ENCODE measurements at places on chromosomes 5 and 9.
A peak's percentile ranks its signal among the peaks of the same experiment; 100 is the strongest.

- DNase-seq = no peak
These were observed 44.5 kb downstream of the PRDM6 start for GRCh38 chr5:123133438-123134100.

- no peak for DNase-seq
These were observed 11.4 kb upstream of the DUSP1 start for GRCh38 chr5:172782169-172783039.

GRCh38 chr5:85266692-85267091, 882.0 kb upstream of the EDIL3 start:
- DNase-seq = no peak

DNA sequence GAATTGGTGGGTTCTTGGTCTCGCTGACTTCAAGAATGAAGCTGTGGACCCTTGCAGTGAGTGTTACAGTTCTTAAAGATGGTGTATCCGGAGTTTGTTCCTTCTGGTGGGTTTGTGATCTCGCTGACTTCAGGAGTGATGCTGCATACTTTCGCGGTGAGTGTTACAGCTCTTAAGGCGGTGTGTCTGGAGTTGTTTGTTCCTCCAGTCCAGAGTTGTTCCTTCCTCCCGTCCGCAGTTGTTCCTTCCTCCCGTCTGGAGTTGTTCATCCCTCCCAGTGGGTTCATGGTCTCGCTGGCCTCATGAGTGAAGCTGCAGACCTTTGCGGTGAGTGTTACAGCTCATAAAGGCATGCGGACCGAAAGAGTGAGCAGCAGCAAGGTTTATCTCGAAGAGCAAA, 159.6 kb upstream of the ADAMTSL1 start:
- DNase-seq = no peak

DNA sequence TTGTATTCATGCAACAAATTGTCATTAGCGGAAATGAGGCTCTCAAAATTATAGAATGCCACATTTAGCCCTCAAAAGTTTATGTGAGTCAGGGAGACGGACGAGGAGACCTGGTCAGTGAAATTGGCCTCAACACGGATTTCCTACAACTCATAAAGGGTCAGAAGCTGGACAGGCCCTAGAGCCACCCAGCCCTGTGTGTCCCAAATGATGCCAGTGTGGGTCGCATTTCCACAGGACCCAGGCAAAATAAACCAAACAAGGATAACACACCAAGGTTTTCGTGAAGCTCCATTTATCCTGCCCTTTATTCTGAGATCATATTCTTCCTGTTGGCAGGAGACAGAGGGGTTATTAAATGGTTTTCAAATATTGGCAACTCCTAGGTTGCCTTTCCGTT, 72.0 kb upstream of the COL5A1 start:
- no peak for DNase-seq

DNA sequence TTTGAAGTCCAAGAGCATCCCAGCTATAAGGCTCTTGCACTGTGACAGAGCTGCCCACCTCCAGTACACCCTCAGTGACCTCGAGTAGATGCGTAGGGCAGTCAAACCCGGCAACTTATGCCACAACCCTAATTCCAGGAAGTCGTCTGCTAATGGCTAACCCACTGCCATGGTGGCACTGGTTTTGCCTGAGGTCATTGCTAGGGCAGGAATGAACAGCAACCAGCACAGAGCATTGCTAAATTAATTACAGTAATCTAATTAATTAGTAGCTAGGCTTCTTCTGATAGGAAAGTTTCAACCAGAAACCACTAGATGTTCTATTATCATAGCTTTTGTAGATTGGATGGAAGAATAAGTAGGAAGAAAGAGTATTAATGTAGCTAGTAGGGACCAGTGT, 122.8 kb downstream of the DPYSL3 start:
- DNase-seq = no peak

DNA sequence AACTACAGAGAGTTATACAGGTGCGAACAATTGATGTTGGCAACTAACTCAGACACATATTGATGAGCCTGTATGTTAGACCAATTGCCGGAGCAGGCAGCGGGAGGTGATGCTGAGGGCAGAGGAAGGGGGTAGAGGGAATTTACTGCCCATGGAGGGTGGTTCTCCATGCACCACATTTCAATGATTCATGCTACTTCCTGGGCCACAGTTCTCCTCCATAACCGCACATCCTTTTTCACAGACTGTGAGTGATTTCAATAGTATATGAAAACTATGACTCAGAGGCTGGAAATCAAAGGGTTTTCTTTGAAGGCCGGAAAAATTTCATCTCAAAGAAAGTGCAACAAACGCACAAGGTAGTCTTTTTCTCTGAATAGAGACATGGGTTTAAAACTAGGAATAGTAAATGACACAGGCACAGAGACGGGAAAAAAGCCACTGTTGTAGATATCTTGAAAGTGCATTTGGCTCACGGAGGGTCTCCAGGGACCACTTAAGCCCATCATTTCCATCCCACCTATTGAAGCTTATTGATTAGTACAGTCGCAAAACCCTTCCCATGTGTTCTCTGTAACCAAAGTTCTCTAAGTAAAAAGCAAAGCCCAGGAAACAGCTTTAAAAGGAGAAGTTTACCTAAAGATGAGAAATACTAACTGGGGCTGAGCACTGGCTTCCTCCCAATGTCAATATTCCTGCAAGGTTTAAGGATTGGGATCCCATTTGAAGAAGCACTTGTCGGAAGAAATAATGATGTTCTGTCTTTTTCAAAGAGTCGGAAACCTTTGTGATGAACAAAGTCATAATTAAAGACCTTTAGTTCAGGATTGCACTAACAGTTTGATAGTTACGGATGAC, 28.0 kb upstream of the ADAM19 start:
- peak; percentile 50 for DNase-seq

DNA sequence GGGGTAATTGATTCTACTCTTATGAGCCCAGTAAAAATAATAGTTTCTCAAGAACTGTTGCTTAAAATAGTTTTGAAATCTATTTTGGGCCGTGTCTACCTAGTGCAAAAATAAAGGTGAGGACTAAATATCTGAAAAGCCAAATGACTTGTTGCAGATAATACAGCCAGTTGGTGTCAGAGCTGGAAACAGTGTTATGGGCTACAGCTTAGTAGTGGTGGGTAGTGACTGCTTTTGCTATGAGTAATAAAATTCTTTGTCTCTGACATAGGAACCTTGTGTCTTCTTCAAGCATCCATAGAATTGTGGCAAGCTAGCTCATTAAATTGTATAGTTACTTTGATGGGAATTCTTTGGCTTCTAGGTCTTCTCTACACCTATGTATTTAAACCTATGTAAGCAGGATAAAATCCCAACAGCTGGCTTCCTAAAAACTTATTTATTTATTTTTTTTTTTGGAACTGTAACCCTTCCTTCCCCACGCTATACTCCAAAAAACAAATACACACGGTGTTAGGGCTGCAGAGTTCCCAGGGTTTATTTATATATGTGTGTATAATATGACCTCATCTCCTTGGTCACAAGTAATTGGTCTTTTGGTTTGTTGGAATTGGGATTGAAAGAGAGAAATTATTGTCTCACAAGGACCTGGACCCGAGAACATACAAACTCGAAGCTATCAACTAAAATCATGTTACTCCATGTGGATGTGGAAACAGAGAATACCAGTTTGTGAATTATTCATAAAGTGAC, 138.0 kb downstream of the NUDT12 start:
- no peak for DNase-seq

GRCh38 chr9:5140151-5140550, 45.3 kb downstream of the INSL6 start:
- DNase-seq = no peak

DNA sequence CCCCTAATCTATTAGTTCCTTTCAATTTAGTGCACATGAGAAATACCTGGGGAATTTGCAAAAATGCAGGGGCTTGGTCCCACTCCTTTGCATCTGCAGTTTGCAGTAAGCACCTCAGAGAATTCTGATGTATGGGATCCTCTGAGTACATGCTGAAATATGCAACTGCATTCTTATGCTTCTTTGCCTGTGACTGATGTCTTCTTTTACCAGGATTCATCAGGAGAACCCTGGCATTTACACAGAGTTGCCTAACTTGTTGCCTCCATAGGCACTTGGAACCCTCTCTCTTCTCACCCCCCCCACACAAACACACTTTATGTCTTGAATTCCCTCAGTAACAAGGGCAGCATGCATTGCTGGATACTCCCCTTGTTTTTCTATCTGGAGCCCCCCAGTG, 173.1 kb downstream of the KDM4C start:
- no peak for DNase-seq

DNA sequence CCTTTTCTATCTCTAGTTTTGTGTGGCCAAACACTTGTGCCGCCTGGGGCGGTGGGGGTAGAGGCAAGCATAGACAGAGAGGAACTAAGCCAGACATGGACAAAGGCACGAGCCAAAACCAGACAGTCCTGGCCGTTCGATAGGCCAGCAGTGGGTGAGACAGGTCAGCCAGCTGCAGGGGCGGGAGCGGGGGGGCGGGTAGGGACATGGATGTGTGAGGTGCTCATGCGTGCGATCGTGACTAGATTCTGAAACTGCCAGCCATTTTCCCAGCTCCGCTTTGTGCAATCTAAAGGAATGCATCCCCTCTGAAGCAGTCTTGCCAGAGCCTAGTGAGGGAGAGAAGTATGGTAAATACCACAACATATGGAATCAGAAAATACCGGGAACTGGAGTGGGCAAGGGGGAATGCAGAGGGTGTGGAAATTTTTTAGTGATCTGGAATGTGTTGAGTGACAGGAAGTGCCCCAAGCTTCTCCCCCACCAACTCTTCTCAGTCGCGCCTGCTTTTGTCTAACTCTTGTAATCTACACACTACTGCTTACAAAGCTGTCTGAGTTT, 111.9 kb downstream of the NR6A1 start:
- DNase-seq = no peak

DNA sequence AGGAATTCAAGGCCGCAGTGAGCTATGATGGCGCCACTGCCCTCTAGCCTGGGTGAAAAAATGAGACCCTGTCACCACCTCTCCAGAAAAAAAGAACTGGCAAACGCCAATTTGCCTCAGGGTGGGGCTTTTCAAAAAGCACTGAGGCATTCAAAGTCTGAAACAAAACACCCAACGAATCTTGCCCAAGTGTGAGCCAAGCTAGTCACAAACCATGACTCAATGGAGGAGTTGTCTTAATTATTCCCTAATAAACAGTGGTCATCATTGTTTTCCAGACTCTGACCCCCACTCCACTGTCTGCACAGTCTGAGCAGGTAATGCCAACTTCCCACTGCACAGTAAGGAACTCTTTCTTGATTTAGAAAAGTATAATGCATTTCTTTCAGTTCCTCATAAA, 16.8 kb downstream of the FRMD3 start:
- no peak for DNase-seq

DNA sequence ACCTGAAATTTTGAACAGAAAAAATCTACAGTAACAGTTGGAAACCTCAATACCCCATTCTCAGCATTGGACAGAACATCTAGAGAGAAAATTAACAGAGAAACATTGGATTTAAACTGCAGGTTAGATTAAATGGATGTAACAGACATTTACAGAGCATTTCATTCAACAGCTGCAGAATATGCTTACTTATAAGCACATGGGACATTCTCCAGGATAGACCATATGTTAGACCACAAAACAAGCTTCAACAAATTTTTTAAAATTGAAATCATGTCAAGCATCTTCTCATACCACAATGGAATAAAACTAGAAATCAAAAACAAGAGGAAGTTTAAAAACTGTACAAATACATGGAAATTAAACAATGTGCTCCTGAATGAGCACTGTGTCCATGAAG, 316.3 kb downstream of the FAM170A start:
- no peak for DNase-seq

DNA sequence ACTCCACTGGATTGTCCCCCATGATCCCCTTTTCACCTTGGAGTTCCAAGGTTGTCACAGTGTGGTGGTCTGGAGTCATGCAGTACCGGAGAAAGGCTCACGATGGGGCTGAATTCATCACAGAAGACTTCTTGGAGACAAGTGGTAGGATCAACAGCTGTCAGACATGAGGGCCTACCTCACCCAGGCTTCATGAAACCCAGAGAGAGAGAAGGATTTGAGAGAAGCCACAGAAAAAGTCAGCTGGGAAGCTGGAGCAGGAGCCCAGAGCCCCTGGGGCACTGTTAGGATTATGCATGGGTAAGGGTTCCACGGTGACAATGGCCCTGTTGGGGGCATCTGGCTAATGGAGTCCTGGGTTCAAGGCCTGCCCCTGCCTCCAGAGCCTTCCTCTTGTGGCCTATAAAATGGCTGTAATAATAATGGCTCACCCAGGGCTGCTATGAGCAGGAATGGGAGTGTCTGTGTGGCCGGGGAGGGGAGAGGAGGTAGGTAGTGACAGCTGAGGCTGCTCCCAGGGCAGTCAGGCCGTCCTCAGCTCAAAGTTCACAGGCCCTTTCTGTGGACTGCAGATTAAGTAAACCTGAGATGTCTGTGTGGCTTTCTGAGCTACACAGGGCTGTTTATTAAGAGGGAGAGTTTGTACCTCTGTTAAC, 910 bp downstream of the TRIM14 start:
- DNase-seq = no peak

DNA sequence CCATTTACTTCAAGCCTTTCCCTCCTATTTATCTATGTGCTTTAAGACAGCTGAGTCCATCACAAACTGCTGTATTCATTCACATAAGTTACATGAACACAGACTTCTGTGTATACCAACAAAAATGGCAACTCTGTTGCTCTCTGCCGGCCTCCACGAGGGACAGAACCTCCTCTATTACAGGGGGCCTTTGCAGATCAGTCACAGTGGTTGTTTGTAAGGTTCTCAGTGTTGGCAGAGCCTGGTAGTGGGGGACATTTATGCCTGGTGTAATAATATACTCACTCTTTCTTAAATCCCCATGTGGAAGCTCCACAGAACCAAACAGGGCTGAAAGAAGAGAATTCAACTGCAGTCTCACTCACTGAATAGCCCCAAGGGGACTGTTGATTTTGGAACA, 76.5 kb downstream of the SLC1A1 start:
- DNase-seq = no peak

DNA sequence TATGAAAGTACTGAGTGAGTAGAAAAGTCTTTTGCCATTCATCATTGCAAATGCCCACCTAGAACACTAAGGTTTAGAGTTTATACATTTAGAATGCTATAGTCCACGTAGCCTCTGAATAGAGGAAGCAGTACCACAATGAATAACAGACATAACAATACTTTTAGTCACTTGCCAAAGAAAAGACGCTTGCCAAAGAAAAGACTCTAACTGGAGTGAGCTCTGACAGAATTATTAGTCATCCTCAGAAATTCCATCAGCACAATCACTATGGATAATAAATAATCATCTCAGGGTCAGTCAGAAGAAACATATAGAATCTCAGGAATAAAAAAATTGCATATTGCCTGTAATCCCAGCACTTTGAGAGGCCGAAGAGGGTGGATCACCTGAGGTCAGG, 168.5 kb upstream of the TARS1 start:
- DNase-seq = no peak

DNA sequence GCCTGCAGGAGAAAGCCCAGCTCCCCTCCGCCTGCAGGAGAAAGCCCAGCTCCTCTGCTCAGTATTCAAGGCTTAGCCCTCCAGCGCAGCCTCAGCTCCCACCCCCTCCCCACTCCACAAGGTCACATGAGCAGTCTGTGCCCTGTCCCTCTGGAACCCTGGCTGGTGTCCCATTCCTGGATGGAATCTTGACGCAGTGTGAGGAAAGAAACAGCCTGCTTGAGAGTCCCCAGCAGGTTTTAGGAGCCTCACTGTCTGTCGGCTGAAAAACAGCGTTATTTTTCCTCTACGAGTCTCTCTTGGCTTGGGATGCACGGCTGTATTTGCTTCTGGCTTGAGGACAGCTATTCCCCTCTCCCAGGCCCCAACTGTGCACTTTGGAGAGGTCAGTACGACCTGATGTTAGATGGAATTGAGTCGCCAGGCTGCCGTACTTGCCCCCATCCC, 210.1 kb upstream of the TRIM32 start:
- DNase-seq = no peak

Measured in stimulated activated CD4-positive, alpha-beta T cell treated with anti-CD3 and anti-CD28 coated beads, TNF-alpha, amount 100 ng/mL, for 1 hour (primary cell).